ENCODE measurements at places on chromosomes 2 and 18.

- DNase-seq: no peak
Measured at GRCh38 chr2:8003462-8004075, 678.3 kb upstream of the ID2 start.

DNA sequence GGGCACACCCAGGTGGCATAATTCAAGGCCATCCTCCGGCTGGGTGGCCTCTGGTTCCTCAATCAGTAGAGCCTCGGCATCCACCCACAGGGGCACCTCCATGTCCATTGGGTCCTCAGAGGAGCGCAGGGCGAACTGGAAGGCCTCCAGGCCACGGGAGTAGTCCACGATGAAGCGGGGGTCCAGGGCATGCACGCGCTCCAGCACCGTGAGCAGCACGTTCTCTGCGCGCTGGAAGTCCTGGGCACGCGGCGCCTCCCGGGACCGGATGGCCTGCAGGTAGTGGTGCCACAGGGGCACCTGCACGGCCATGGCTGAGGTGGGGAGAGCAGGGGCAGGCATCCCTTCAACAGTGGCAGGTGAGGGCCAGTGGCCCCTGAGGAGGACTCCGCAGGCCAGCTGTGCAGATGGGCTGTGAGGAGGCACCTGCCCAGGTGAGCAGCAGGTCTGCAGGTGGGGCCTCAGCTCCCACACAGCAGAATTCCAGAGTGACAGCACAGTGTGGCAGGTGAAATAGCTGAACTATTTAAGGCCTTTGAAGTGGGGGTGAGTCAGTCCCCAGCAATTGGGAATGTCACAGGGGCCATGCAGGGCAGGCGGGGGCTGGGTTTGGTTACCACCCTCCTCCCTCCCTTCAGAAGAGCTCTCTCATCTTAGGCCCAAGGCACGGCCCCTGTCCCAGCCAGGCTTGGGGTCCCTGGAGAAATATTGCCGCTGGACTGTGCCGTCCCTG, at the start of gene MAB21L4:
Gene MAB21L4 (minus strand): TSS at position 501 of the 733 bp plus-strand sequence. CDS start 159 bp downstream, at position 342.
- no peak for DNase-seq

DNA sequence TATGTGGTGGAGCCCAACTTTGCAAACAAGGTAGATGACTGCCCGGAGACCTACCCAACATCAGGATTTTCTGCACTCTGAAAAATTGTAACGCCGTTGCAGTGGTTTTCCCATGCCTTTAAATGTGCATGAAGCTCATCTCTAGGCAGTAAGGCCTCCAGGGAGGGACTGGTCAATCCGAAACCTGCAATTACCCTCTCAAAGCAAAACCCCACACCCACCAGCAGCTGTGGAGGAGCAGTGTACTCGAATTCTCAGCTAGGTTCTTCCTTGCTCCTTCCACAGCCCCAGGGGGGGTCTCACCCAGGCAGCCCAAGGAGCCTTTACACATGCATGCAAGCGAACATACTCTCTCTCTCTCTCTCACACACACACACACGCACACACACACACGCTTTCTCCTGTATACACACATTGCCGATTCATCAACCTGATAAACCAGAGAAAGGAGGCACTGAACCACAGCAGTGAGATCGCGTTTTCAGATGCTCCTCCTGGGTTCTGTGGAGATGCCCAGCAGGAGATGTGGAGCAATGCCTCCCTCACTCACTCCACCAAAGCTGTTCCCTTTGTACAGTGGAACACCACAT, 109.2 kb downstream of the VIT start:
- no peak for DNase-seq

GRCh38 chr18:37243741-37244140, 321.9 kb downstream of the CELF4 start:
- no peak for DNase-seq

- no peak for DNase-seq
Measured at GRCh38 chr2:159072795-159073194, 104.4 kb downstream of the TANC1 start.

DNA sequence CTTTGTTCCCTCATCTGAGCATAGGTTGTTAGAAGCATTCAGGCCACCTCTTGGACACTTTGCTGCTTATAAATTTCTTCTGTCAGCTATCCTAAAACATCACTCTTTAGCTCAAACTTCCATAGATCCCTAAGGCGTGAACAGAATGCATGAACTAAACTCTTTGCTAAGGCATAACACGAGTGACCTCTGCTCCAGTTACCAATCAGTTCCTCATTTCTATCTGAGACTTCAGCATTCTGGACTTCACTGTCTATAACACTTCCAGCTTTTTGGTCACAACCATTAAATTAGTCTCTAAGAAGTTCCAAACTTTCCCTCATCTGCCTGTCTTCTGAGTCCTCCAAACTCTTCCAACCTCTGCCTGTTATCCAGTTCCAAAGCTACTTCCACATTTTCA, 8.3 kb upstream of the VWA3B start:
- no peak for DNase-seq

DNA sequence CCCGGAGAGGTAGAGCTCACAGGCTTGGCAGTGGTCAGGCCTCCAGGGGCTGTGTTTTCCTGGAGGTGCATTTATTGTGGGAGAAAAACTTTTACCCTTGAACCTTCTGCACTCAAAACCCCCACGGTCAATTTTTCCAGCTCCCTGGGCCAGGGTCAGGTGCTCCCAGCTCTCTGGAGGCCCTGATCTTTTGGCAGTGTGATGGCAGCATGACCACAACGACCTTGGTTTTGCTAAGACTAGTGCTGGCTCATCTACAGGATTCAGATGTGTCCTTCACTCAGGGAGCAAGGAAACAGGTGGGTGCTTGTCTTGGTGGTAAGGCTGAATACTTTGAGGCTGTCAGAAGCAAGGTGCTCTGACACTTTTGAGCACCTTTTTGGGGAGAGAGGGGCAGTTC, 92.3 kb downstream of the CCDC93 start:
- DNase-seq: no peak

- no peak for DNase-seq
Measured at GRCh38 chr18:62751341-62751821, 36.0 kb downstream of the PHLPP1 start.

DNA sequence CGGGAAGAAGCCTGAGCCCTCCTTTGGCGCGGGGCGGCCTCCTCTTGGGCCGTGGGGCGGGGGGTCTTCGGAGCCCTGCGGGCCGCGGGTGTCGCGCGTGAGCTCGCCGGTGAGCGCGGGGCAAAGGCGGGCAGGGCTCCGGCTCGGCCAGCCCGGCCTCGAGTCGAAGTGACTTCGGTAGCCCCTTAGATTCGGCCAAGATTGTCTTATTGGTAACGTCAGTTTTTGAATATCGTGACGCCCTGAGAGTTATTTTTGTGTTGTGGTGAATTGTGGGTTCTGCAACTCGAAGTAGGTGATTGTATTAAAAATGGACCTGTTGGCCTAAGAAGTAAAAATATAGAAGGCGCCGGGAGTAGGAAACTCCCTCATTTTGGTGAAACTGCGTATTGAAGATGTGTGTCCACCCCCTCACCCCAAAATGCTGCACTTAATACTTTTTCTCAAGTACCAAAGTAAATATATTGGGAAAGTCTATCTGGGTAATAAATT, 669 bp downstream of the MARCHF7 start:
- DNase-seq: no peak

GRCh38 chr18:41545091-41545888, 409.7 kb upstream of the PIK3C3 start:
- no peak for DNase-seq

DNA sequence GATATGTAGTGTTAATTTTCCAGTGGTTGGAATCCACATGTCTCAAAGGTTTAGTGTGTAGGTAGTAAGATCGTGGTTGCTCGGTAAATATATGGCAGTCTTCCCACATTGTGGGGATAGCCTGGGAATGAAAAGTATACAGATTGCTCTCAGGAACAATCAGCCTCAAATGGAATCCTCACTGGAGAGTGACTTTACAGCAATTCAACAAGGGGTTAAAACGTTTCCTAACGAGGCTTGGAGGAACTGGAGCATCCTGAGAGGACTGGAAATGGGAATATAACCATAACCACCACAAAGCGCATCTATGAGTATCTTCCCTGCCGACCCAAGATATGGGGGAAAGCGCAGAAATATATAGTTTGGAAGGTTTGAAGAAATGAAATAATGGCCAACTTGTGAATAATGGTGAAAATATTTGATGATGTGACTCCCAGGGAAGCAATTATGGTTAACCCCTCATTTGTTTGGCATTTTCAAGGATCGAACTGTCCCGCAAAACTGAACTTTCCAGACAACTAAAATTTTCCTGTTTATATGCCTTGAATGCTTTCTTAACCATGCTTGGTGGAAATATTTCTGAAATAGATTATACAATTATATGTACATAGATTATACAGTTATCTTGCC, 100.7 kb upstream of the FOSL2 start:
- no peak for DNase-seq

- no peak for DNase-seq
Measured at GRCh38 chr2:172792711-172793110, 57.1 kb downstream of the RAPGEF4 start.

- no peak for DNase-seq
Measured at GRCh38 chr18:72412927-72413326, 131.2 kb downstream of the CBLN2 start.

DNA sequence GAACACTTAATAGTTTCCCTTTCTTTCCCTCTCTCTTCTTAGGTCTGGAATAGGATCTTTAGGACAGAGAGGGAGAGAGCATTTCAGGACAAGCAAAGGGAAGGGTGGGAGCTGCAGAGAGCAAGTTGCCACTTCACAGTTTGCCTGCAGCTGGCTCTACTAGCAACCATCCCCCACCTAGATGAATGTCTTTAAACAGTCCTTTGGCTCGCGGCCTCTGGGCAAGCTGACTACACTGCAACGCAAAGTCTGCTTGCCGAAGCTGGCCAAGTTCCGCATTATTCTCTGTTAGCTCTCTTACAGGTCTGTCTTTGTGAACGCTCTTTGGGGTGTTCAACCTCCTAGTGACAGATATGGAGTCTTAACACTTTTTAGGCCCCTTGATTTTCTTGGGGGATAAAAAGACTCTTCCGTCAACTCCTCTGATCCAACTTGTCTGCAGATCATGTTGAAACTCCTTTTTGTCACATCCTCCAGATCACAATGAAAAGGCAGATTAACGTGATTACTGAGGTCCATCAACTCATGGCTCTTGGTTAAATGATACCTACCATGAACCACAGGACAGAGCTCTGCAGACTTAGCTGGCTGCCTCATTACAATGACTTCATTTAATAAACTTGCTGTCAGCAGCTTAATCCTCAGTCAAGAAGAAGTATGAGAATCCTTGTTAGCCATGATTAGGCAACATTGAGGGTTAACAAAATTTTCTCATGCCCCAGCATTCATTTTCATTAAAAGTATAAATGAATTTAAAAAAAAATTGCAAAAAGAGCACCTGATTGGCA, 74.6 kb downstream of the SLC4A3 start:
- DNase-seq: no peak

GRCh38 chr18:67766930-67767329, 250.4 kb upstream of the DSEL start:
- DNase-seq: no peak

DNA sequence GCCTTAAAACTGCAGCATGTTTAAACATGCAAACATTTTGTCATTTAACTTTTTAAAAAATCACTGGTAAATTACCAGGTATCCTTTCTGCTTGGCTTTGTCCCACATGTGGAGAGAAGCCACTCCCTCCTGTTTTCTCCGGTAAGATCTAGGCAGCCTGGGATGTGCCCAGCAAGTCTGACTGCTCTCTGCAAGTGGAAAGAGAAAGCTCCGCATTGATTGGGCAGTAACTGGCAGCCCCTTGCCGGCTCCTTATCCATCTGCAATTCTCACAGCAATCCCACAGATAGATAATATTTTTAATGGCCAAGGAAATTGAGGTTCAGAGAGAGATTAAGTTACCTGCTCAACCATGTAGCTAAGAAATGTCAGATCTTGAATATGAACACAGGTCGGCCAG, 136.1 kb downstream of the TMEM200C start:
- no peak for DNase-seq

DNA sequence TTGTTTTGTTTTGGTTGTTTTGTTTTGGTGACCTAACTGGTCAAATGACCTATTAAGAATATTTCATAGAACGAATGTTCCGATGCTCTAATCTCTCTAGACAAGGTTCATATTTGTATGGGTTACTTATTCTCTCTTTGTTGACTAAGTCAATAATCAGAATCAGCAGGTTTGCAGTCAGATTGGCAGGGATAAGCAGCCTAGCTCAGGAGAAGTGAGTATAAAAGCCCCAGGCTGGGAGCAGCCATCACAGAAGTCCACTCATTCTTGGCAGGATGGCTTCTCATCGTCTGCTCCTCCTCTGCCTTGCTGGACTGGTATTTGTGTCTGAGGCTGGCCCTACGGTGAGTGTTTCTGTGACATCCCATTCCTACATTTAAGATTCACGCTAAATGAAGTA, at the start of gene TTR:
Gene TTR (plus strand): TSS at position 250 of the 400 bp plus-strand sequence. CDS start 26 bp downstream, at position 276.
- DNase-seq: no peak

- no peak for DNase-seq
Measured at GRCh38 chr2:210938228-210938627, 381.8 kb downstream of the CPS1 start.

DNA sequence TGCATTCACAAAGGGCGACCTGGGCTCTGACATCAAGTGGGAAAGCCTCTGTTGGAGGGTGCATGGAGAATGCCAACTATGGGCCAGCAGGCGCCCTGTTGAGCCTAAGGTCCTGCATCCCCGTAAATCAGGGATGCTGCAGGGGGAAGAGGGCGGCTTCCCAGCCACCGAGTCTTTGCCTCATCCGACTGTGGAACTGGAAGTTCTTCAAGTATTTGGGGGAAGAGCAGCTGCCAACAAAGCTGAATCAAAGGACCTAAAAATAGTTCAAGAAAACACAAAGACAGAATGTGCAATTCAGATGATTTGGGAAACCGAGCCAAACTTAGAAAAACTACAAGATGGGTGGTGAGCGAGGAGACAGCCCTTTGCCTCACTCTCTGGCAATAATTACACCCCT, 281.1 kb upstream of the MGAT5 start:
- DNase-seq: no peak

DNA sequence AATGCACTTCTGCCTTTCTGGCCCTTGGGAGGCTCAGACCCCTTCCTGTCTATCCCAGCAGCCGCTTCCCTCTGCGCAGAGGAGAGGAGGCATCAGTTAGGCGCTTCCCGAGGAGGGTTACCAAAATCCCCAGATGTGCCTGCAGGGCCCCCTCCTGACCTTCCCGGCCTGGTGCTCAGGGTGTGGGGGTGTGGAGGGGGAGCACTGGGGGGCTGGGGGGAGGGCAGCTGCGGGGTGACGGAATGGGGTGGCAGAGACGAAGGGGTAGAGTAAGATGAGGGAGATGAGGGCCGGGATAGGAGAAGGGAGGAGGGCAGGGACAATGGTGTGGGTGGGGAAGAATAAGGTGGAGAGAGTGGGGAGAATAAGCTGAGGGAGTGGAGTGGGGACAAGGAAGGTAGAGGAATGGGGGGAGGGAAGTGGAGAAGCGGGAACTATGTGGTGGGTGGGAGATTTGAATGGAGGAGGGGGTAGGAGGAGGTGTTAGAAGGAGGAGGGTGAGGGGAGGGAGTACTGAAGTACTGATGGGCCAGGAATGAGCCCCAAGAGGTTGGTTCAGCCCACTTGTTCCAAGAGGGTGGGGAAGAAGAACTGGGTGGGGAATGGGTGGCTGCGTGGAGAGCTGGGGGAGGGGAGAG, 6.5 kb upstream of the ZAP70 start:
- DNase-seq: no peak

All from RWPE2 (cell line).